NCI-H69 (cell line): ENCODE measurements at places on chromosomes 5 and 9.

GRCh38 chr9:134285215-134285845, 40.9 kb upstream of the RXRA start:
- no peak for DNase-seq

GRCh38 chr9:70951749-70952727, 169.4 kb downstream of the TRPM3 start:
- DNase-seq = no peak

DNA sequence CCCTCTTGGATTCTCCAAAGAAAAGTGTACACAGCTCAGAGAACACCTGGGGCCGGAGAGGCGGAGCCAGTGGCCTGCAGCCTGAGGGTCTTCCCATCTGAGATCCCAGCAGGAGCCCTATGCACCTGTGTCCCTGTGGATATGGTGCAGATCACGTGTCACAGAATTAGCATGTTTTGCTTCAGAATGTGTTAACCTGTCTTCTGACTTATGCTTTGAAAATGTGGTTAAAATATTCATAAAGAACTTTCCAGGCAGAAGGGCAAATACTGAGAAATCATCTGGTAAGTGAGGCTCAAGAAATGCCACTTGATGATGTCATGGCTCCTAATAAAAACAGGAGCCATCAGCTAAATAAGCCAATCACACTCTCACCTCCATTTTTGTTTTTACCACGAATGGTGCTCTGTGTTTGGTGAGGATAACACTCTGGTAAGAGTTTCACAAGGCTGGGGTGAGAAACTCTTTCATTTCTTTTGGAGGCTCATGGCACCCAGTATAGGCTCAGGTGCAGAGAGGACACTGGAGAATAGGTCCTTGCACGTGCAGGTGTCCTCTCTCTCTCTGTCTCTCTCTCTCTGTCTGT, 279.8 kb downstream of the FSTL4 start:
- DNase-seq = peak; percentile 58

GRCh38 chr5:62287237-62287636, 18.8 kb upstream of the KIF2A start:
- no peak for DNase-seq

GRCh38 chr5:159343295-159344094, 13.2 kb upstream of the IL12B start:
- no peak for DNase-seq

DNA sequence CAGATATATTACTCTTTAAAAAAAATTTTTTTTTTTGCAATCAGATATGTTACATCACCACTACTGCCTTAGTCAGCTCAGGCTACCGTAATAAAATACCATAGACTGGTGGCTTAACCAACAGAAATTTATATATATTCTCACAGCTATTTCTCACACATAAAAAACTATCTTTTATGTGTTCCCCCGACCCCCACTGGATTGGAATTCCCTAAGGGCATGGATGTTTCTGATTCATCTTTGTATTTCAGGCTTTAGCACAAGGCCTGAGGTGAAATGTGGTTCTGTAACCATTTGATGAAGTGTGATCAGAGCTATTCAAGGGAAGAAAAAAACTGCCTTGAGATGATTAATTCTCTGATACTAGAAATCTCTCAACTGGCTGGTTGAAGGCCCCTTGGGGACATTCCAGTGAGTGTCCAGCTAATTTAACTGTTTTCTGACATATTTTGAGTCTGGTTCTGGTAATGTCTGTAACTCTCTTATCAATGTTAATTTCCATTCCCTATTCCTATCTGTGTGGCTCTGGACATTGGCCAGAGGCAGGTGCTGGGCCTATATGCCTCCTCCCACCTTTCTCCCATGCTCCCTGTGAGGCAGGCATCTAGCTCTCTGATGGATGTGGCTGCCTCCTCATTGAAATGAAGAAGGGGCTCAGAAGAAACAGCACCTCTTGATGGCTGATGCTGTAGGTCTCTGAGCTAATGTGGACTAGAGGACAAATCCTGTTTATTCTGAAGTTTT, 2.5 kb downstream of the CD14 start:
- no peak for DNase-seq

- no peak for DNase-seq
These were observed 254.8 kb upstream of the PANK3 start for GRCh38 chr5:168833936-168834335.

DNA sequence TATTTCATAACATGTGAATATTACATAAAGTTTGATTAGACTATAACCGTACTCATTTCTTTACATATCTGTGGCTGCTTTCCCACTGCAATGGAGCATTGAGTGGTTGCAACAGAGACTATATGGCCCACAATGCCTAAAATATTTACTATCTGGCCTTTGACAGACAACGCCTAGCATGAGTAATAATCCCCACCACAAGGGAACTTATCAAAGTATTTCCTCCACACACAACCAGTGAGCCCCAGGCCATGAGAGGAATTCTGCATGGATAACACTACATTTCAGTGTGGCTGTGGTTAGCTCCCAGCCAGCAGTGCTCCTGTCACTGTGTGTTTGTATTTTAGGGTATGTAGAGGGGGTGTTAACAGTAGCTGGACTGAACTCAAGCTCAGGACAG, 54.8 kb downstream of the FAM81B start:
- DNase-seq = no peak

- no peak for DNase-seq
These were observed 18.7 kb downstream of the ADAMTSL1 start for GRCh38 chr9:18492612-18493011.

DNA sequence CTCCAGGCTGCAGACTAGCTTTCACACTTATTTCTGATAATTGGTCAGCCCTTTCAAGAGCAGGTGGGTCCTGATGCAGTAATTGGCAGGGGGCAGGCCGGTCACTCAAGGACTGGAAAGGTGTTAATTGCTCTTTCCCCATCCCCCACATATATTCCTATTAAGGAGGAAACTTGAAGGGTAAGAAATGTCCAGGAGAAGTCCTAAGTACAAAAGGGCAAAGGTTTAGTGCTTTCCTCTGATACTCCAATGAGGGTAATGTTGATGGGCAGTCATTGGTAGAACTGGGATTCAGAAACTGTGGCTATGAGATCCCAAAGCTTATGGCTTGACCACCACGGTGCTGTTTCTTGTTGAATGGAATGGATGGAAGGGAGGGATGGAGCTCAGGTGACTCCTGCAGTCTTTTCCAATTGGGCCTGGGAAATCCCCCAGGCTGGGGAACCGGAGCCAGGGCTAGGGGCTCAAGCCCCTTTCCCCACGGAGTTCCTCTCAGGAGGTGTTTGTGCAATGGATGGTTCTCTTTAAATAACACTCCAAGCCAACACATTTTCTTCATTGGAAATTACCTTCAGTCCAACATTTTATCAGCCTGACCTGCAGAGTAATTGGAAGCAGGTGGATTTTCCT, 103.2 kb upstream of the ALDH1B1 start:
- DNase-seq = peak; percentile 41

DNA sequence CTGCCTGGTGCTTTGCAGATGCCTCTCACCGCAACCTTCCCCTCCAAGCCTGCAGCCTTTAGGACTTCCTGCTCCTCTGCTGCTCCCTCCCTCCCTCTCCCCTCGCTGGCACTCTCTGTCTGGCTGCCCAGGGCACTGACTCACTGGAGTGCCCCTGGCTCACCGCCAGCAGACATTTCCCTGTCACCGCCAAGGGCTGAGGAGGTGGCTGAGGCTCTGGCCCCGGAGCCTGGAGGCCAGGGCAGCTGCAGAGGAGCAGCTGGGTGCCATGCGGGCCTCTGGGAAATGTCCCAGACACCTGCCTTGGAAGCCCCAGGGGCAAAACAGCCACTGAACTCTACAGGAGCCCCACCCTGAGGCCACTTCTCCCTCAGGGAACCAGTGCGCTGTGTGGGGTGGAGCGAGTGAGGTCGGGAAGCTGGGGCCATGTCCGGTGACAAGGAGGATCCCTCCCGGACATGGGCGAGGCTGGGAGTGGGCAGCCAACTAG, 53.4 kb downstream of the TENT4A start:
- DNase-seq = peak; percentile 96

DNA sequence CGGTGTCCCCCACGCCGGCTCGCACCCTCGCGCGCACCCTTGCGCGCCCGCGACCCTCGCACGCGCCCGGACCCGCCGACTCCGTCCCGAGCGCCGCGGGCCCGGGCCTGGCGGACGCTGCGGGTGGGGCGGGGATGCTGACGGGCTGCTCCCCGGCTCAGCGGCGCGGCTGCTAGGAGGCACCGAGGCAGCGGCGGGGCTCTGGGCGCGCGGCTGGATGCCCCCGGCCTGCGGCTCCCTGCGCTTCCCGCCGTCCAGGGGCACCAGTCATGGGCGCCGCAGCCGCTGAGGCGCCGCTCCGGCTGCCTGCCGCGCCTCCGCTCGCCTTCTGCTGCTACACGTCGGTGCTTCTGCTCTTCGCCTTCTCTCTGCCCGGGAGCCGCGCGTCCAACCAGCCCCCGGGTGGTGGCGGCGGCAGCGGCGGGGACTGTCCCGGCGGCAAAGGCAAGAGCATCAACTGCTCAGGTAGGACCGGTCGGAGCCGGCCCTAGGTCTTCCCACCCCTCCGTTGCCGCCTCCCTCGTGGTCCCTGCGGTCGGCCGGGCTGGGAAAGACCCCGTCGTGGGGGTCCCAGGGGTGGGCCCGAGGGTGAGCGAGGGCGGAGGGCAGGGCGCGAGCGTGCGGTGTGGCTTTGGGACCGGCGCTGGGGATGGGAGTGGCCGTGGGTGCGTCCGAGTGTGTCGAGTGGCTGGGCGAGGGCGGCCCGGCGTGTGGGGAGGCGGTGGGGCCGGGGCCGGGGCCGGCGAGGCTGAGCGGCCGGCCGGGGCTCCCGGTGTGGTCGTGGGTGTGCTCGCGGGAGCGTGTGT, 530 bp downstream of the TMEFF1 start:
- peak; percentile 88 for DNase-seq

DNA sequence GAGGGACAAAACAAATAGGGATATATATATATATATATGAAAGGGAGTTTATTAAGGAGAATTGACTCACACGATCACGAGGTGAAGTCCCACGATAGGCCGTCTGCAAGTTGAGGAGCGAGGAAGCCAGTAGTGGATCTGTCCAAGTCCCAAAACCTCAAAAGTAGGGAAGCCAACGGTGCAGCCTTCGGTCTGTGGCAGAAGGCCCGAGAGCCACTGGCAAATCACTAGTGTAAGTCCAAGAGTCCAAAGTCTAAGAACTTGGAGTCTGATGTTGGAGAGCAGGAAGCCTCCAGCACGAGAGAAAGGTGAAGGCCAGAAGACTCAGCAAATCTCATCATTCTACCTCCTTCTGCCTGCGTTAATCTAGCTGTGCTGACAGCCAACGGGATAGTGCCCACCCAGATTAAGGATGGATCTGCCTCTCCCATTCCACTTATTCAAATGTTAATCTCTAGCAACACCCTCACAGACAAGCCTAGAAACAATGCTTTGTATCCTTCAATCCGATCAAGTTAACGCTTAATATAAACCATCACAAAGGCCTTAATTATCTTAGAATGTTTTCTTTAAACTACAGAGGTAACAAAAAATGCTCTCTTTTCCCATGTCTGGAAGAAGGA, 23.8 kb upstream of the DAB2 start:
- no peak for DNase-seq

- no peak for DNase-seq
These were observed 15.3 kb downstream of the FAM169A start for GRCh38 chr5:74850789-74851425.

DNA sequence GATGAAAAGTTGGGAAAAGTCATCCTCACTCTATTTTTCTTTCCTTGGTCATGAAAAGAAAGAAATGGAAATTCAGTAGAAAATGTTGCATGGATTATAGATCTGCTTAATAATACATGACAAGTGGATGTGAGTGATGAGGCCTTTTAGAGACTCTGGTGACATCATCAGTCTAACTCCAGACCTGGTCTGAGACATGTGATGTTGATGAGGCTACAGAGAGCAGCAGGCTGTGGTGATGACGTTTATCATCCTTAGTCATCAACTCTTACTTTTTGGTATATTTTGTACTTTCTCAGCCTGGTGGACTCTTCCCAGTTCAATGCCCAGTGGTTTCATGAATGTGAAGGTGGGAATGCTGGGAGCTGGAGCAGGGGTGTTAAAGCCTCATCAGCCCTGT, 116.4 kb downstream of the TTLL11 start:
- DNase-seq = peak; percentile 11

DNA sequence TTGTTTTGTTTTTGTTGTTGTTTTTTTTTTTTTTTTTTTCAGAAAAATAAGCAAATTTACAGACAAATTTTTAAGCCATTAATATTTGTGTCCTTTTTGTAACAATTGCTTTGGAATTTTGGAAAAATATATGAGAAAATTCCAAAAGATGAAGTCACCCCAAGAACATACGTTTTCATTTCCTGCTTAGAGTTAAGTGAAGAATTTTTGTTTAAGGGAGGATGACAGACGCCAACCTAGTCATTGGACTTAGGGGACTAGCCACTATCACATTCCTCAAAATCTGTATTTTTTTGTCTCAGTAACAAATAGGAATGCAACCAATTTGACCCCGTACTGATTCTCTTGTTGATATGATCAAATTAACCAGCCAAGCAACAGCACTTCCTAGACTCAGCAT, 433.9 kb upstream of the SLC30A5 start:
- DNase-seq = no peak

DNA sequence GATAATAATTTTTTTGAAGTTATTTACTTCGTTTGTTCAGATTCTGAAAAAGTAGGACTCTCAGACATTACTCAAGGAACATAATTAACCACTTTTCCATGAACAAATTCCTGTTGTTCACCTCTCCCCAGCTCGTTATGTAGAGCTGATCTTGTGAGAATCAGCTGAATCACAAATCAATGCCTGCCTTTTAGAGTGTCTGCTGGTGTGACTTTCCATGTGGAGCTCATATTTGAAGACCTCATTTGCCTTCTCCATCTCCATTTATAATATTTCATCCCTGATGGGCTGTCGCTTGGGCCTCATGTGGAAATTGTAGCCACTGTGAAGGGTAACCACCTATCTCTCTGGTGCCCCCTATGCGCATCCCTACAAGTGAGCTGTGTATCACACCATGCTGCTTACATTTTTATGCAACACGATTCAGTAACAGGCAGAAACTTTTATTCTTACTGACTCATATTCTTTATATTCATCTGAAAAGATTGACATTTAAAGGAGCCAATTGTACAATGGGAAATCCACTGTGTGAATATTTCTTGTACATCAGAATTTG, 111.3 kb downstream of the STK32A start:
- peak; percentile 24 for DNase-seq

- no peak for DNase-seq
These were observed 887.3 kb upstream of the SEMA6A start for GRCh38 chr5:117461966-117462365.

- DNase-seq = peak; percentile 17
These were observed 186.0 kb downstream of the PAX5 start for GRCh38 chr9:36847781-36848673.

GRCh38 chr5:27494887-27495286, 456.5 kb upstream of the CDH9 start:
- peak; percentile 22 for DNase-seq

- DNase-seq = no peak
These were observed 61.8 kb upstream of the CEMIP2 start for GRCh38 chr9:71830153-71830552.

DNA sequence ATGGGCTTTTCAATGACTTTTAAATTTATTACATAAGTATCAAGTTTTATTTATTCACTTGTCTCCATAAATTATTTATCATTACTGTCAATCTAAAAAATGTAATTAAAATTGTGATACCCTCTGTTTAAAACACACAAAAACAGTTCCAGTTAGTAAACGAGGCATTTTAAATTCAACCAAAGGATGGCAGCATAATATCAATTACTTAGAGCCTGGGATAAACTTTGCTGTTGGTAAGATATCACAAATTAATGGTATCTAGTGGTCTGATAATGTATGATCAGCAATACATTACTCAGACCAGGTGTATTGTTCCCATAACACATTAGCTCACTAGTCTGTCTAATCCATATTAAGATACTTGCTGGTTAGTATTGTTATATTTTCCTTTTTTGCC, 9.6 kb upstream of the IFNE start:
- DNase-seq = no peak
